ENCODE measurements at places on chromosomes 7 and 10.

- no peak for DNase-seq
Measured at GRCh38 chr10:101570428-101571270, 17.4 kb downstream of the POLL start.

GRCh38 chr10:93199191-93199751 lies 125.6 kb downstream of the CYP26A1 start:
- no peak for DNase-seq

- no peak for DNase-seq
Measured at GRCh38 chr10:103196516-103196915, 3.4 kb upstream of the NT5C2 start.

GRCh38 chr7:122748195-122748594 lies 45.5 kb upstream of the RNF148 start:
- DNase-seq, result no peak

GRCh38 chr10:28317760-28318159 lies 14.9 kb upstream of the MPP7 start:
- DNase-seq, result no peak

DNA sequence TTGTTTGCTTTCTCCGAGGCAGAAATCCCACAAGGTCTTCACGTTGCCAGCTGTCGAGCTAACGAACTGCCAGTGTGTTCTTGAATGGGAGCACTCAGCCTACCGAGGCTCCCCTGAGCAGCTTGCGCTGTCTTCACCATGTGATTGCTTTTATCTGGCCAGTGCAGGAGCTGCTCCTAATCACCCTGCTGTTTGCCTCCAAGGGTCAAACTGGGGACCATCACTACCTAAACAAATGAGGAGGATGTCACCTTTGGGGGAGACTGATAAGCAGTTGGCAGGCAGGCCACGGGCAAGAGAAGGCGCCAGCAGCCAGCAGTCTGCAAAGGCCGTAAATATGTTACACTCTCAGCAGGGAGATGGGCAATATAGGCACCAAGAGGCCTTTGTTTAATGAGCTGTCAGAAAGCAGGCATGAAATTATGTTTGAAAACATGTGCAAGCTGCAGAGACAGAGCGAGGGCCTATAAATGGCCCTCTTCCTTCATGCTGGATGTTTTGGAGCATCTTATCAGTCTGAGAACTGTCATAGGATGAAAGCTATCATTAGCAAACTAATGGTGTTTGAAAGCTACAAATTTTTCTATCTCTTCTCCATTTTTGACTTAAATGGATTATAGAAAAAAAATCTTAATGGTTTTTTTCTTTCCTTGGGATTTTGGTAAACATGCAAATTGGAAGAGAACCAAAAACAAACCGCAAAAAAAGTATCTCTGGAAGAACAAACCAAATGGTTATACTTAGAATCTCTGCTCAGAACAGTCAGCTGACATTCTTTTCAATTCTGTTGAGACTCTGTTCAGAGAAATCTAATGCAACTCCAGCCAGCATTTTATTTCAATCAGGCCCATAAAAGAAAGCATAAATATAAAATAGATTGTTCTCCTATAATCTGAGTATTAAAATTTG lies 267.3 kb upstream of the NPVF start:
- DNase-seq, result peak; percentile 76

DNA sequence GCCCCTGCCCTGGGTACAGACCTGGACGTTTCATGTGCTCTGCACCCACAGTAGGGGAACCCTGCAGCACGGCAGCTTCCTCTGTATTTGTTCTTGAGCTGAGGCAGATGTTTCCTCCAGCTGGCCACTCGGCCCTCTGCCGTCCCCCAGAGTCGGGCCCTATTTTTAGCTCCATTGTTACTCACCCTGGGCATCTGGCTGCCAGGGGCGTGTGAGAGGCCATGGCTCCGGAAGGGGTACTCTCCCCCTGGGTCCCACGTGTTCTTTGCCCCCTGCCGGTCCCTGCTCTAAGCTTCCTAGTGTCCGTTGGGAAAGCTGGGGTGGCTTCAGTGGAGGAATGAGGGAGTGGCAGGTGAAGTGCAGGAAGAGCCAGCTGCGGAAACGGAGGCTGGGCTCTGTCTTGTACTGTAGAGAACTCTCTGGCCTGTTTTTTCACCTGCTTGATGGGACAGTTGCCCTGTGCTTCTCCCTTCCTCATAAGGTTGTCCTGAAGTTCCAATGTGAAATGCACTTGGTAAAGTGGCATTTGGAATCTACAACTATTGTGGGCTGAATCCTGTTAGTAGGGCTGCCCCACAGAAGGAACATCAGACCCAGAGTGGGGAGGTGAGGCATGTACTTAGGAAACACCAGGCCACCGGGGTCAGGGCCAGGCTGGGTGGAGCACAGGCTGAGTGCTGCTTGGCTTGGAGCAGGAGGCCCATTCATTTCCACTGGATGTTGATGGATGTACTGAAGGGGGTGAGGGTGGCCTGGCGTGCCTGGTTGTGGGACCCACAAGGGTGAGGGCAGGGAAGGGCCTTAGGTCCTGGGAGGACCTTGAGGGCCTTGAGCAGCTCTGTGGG lies 30.6 kb downstream of the PALD1 start:
- no peak for DNase-seq
